ENCODE measurements at places on chromosomes 3 and 15.

GRCh38 chr15:60212536-60212935, 185.2 kb downstream of the ANXA2 start:
- no peak for DNase-seq

- DNase-seq, result no peak
These were observed 37.3 kb downstream of the ABCC5 start for GRCh38 chr3:183980403-183980802.

DNA sequence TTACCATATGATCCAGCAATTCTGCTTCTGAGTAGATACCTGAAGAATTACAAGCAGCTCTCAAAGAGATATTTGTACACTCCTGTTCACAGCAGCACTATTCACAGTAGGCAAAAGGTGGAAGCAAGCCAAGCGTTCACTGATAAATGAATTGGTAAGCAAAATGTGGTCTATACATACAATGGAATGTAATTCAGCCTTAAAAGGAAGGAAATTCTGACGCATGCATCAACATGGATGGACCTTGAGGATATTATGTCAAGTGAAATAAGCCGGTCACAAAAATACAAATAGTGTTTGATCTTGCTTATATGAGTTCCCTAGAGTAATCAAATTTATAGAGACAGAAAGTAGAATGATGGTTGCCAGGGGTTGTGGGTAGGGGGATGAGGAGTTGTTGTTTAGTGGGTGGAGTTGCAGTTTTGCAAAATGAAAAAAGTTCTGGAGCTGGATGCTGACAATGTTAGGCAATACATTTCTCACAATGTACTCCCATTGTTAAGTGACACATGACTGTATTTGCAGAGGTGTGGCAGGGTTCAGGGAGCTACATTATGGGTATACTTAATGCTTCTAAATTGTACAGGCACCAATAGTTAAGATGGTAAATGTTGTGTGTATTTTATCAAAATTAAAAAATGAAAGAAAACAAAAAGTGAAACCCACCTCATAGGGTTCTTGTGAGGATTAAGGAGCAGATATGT, 26.7 kb downstream of the SLC6A1 start:
- DNase-seq, result no peak

DNA sequence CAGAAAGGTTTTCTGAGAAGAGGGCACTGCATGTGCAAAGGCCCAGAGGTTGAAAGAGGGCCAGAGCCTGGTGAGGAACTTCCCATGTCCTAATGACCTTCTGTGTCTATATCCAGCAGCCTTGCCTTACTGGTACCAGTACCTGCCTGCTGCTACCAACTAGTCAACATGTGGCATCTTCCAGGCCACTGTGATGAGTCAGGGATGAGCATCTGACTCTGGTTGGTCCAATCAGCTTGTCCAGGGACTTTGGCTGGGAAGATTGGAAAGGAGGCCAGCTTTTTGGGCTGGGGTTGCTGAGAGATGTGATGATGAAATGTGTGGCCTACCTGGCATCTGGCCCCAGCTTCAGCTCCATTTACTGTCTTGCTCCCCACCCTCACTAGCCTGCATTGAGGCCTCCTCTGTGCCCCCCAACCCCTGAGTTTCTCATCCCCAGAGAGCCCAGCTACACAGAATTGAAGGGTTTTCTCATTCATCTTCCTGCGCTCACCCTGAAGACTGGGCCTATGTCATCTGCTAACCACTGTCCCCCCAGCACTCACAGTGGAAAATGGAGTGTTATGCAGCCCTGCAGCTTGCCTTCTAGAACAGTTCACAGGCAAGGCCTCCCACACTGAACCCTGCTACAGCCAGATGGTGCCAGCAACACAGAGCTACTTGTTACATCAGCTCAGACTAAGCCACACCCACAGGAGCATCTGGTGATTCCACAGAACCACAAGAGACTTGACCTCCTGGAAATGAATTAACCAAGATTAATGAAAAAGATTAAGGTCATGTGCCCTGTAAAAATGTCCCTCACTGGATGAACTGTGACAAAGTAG, 1.3 kb upstream of the TWF2 start:
- DNase-seq, result peak; percentile 7

GRCh38 chr15:90165659-90166489, 35.3 kb upstream of the SEMA4B start:
- DNase-seq, result peak; percentile 81

- no peak for DNase-seq
These were observed 5.4 kb upstream of the RAB6B start for GRCh38 chr3:133901083-133901482.

DNA sequence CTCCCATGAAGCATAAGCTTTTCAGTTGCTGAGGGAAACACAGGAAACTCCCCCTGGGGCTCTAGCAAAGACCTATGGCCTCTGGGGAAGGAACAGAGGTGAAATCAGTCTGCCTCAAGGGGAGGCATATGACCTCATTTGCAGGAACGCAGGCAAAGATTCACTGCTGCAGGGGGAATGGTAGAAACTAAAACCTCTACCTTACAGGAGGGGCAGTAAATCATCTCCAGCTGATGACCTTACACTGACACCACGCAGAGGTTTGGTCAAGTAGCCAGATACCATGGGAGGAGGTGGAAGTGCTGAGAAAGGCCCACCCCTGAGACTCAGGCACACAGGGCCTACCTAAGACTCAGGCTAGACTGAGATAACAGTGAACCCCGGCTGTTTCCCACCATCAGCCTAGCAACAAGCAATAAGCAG, 81.1 kb downstream of the RAD18 start:
- DNase-seq, result no peak

- DNase-seq, result peak; percentile 11
These were observed 123.1 kb downstream of the DMXL2 start for GRCh38 chr15:51499379-51499976.

GRCh38 chr3:134381831-134382442, 7.7 kb upstream of the AMOTL2 start:
- no peak for DNase-seq

DNA sequence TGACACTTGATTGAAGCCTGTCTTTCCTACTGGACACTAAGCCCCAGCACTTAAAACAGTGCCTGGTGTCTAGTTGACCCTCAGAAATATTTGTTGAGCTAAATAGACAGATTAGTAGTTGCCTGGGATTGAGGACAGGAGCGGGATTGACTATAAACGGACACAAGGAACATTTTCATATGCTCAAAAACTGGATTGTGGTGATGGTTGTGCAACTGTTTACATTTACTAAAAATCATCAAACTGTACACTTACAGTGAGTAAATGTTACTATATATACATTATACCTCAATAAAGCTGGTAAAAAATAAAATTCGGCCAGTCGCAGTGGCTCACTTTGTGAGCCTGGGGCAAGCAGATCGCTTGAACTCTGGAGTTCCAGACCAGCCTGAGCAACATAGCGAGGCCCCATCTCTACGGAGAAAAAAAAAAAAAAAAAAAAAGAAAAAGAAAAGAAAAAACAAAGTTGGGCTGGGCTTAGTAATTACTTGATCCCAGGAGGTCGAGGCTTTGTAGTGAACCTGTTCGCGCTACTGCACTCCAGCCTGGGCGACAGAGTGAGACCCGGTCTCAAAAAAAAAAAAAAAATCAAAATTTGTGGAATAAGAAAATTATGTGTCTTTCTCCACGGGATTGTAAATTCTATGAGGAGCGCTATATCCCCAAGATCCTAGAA, 632 bp upstream of the IDH3A start:
- DNase-seq, result no peak

DNA sequence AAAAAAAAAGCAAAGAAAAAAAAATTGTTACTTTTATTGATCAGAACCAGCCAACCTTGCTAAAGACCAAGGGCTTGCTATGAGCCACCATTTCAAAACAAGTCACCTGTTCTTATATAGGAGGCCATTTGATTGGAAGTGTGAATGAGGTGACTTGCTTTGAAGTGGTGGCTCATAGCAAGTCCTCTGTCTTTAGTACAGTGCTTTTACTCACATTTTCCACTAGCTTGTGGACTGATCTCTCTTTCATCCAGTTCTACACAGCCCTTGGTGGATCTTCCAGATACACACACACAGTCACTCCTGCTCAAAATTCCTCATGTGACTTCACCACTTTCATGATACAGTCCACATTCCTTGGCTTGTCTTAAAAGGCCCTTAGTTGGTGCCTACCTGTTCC, 13.5 kb downstream of the CLSTN2 start:
- no peak for DNase-seq

DNA sequence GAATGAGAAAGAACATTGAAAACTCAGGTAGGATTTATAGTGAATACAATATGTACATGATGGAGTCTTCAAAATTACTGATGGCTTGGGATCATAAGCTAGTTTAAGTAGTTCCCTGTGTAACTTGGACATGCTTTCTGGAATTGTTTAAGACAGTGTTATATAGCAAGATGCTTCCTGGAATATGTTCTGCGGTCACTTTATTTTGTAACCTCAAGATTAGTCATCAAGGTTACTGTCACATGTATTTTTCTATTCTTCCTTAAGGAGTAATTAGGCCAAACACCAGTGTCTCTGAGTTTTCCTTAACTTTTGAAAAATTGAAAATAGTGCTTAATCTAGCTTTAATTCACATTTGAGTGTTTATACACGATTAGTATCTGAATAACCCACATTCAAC, 760.3 kb upstream of the ARRDC4 start:
- DNase-seq, result no peak

- no peak for DNase-seq
These were observed 34.8 kb downstream of the EHD4 start for GRCh38 chr15:41937568-41937923.

DNA sequence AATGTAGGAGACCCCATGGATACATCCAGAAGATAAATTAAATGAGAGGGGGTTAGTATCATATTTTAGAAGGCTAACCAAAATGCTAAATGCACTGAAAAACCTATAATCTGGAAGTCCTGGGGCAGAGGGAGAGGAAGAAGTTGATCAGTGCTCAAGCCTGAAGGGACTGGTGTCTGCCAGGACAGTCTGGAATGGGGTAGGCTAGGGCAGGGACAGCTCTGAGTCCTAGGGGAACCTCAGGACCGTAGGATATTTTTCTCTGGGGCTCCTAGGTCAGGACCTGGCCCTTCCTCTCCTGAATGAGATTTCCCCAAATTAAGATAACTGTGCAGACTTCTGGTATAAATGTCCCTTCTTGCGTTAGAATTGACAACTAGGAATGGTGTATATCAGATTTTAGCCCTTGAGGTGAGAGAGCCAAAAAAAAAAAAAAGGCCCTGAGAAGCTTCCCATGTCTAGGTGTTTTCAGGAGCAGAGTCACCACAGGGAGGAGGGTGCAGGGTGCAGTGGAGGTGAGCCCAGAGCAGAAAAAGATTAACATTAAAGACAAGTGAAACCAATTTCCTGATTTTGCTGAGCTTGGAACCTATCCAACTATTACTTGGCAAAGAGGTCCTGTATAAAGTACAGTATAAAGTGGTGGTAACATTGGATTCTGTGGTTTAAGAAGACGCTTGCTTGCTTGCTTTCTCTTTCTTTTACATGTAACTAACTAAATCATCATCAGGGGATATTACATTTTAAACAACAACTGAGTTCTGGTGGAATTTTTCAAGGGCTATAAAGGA, 63.5 kb downstream of the HACD2 start:
- no peak for DNase-seq

- no peak for DNase-seq
These were observed 639 bp downstream of the FOXP1 start for GRCh38 chr3:71582612-71583565.

DNA sequence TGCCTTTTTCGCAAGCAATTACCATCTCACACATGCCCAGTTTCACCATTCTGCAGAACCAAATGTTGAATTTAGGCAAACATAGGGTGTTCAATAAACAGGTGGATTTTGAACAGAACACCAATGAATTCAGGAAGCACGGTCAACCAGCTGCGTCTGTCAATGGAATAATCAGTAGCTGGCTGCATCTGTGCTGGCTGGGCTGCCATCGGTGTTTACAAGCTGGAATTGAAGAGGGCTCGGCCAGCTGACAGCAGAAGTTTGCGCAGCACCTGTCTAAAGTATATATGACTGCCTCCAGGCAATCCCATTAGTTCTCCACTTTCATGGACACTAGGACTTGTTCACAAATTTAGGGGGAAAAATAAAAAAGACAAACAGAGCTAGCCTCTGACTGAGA, 996.4 kb upstream of the CFAP20DC start:
- DNase-seq, result no peak

GRCh38 chr3:191563722-191564121, 102.8 kb downstream of the PYDC2 start:
- DNase-seq, result no peak

DNA sequence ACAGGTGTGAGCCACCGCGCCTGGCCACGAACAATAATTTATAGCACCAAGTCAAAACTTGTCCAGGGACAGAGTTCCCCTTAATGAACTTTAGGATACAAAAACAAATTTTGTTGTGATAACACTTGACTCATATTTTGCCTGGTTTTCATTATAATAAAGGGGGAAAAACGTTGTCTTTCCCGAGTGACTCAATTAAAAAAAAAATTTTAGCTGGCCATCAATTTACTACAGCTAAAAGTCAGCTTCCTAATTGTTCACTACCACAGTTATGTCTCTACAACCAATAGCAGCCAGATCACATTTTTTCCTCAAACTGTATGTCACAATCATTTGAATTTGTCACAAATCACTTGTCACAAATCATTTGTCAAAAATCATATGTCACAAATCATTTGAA, 116.0 kb downstream of the P3H2 start:
- no peak for DNase-seq

DNA sequence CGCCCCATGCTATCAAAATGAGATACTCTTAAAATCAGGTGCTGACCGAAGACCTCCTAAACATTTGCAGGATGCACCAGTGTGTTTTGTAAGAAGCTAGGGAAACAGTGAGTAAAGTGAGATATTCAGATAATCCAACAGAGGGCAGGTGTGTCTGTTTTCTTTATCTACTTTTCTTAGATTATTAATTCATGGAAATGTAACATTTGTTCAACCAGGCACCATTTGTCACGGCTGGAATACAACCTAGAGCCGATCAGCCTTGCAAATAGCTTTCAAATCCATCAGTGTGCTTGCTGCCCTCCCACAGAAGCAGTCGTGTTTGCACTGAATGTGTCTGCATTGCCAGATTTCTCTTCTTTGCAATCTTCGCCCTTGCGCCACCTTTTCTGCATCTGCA, 201.9 kb upstream of the CHRM5 start:
- no peak for DNase-seq

DNA sequence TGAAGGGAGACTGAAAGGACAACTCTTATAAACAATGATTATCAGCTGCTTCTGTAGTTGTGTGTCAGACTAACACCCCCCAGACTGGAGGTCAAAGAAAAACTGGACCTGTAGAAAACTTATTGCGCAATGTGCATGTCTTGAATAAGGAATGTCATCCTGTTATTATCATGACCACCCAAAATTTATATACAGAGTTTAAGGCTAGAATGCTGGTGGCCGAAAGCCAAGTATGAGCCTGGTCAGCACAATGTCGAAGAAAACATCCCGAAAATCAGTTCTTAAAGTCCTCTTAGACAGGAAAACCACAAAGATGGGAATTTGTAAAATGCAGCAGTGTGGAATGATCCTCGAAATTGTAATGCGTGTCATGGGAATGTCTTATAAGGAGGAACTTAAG, 29.3 kb downstream of the RFTN1 start:
- no peak for DNase-seq

DNA sequence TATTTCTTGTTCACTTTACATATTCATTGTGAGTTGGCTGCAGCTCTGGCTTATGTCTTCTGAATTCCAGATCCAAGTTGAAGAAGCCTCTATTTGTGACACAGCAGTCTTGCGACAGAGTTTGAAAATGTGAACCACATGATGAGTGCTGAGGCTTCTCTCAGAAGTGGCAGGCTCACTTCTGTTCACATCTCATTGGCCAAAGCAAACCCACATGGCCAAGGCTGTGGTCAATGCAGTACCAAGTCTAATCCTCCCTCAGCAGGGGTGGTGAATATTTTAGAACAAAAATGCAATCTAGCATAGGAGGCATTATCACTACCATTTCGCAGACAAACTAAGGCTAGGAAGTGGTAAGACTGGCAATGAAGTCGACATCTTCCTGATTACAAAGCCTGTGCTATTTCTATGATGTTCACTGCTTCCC, 45.2 kb downstream of the CDCP1 start:
- no peak for DNase-seq

All from NCI-H1436 treated with DMSO at 0.1 percent for 48 hours (cell line).